ENCODE measurements at places on chromosomes 5 and 9.

- peak; percentile 39 for DNase-seq
These were observed 130.6 kb downstream of the TENT4A start for GRCh38 chr5:6843821-6844220.

- no peak for DNase-seq
These were observed 4.8 kb upstream of the CHSY3 start for GRCh38 chr5:129899454-129899853.

DNA sequence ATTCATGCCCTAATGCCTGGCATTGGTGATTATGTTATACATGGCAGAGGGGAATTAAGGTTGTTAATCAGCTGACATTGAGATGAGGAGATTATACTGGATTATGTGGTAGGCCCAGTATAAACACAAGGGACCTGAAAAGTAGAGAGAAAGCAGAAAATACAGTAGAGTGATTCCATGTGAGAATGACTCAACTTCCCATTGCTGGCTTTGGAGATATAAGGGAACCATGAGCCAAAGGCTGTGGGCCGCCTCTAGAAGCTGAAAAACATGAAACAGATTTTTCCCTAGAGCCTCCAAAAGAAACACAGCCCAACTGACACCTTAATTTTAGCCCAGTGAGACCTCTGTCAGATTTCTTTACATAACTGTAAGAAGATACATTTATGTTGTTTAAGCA is 65.0 kb upstream of the CTXN3 start:
- DNase-seq, result no peak

DNA sequence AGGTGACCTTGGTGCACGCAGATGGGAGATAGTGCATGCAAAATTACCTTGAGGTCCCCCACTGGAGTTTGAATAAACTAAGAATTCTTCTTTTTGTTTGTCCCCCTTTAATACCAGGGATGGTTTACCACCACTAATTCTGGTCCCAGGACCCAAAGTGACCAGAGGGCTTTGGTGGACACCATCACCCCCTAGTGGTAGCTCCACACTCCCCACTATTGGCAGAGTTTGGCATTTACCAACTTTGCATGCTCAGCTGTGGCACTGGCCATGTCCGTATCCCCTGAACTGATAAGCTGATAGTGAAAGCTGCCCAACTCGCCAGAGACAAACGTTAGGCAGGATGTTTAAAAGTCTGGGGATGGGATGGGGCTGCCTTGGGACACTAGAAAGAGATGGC is 3.3 kb downstream of the ASTN2 start:
- peak; percentile 74 for DNase-seq

- no peak for DNase-seq
These were observed 31.1 kb downstream of the FGD3 start for GRCh38 chr9:92978345-92978875.

DNA sequence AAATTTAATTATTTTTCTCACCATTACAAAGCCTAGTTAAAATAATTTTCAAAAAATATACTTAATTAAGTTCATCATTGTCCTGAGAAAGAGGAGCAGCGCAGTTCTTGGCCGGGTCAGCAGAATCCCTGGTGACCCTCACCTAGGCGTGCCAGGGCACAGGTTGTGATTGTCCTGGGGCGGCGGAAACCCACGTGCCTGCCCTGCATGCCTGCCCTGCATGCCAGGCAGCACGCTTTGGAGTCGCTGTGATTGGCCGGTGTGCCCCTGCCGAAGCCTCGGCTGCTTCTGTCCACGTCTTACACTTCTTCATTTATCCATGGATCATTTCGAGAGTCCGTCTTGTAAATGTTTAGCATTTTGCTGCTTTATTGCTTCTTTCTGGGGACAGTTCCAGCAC is 25.6 kb downstream of the SLC12A2 start:
- DNase-seq, result peak; percentile 28

GRCh38 chr5:58929726-58930125 is 346.9 kb downstream of the RAB3C start:
- DNase-seq, result no peak

DNA sequence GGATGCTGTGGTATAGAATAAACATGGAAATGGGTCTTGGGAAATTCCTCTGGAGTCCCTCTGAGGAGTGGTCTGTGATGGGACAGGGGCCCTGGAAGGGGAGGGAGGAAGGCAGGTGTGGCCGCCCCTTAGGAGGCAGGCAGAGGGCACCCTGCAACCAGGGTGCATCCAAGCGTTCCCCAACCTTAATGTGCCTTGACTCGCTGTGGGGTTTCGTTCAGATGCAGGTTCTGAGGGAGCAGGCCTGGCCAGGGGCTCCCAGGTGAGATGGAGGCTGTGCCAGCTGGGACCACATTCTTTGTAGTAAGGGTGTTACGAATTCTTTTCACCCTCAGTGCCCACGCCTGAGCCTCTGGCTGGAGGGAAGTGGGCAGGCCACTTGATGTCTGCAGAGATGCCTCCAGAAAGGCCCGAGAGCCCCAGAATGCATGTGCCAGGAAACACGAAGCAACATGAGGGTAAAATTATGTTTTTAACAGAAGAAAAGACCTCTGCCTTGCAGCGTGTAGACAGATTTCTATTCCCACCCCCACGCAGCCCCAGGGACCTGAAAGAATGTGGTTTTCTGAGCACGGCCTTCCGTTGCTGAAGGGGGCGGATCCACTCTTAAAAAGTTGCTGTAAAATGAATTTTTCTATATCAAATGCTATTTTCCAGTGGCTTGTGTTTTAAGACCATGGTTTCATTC is 150.4 kb upstream of the IER5L start:
- no peak for DNase-seq

DNA sequence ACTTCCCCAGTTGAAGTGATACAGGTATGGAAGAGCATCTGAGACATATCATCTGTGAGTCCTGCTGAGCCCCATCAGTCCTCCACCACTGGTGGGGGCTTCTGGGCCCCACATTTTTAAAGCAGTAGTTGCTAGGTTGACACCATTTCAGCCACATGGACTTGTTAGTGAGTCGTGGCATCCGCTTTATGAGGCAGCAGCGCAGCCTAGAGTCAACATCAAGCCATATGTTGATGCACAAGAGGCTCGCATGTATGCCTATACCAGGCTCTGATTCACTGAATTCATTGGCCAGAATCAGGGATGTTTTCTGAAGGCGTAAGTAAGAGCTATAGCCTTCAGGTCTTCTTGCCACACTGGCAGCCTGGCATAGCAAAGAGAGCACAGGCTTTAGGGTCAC is 26.8 kb downstream of the ZNF346 start:
- DNase-seq, result no peak

- no peak for DNase-seq
These were observed 271.1 kb upstream of the MVB12B start for GRCh38 chr9:126055381-126055985.

- DNase-seq, result no peak
These were observed 75.9 kb downstream of the LMNB1 start for GRCh38 chr5:126852841-126853271.

GRCh38 chr5:14202462-14202861 is 59.3 kb downstream of the TRIO start:
- DNase-seq, result no peak

- no peak for DNase-seq
These were observed 53.5 kb downstream of the RGS3 start for GRCh38 chr9:113516840-113517577.

- no peak for DNase-seq
These were observed 1.1 kb downstream of the SPATA31D1 start for GRCh38 chr9:81989700-81990099.

- no peak for DNase-seq
These were observed 216.9 kb upstream of the FBXL7 start for GRCh38 chr5:15283076-15283475.

- DNase-seq, result no peak
These were observed 154.5 kb upstream of the APC start for GRCh38 chr5:112583166-112583565.

DNA sequence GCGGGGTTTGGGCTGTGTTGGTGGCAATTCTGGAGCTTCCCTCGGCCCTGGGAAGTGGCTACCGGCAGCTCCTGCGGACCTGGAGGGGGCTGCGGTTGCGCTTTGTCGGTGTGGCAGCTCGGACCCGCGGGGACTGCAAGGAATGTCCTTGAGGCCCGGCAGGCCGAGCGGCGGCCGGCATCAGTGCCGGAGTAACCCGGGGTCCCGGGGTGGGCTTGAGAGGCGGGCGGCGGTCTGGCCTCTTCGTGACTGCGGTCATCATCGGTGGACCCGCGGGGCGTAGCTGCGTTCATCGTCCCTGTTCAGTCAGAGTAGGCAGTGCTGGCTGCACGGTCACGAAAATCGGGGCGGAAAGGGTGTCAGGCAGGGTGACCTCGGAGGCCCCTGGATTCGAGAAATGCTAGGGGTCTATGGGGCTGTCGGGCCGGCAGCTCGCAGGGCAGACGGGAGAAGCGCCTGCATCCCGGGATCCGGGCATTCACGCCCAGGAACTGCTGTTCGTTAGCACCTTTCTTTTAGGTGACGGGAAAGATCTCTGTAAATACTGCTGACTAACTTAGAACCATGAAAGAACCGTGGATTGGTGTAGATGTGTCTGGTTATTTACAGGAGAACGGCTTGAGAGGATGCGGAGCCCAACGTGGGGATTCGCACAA is 474 bp downstream of the HMGCR start:
- DNase-seq, result peak; percentile 39

GRCh38 chr5:126745259-126745992 is 31.5 kb upstream of the LMNB1 start:
- no peak for DNase-seq

- no peak for DNase-seq
These were observed 262.7 kb upstream of the KLF9 start for GRCh38 chr9:70677055-70677735.

DNA sequence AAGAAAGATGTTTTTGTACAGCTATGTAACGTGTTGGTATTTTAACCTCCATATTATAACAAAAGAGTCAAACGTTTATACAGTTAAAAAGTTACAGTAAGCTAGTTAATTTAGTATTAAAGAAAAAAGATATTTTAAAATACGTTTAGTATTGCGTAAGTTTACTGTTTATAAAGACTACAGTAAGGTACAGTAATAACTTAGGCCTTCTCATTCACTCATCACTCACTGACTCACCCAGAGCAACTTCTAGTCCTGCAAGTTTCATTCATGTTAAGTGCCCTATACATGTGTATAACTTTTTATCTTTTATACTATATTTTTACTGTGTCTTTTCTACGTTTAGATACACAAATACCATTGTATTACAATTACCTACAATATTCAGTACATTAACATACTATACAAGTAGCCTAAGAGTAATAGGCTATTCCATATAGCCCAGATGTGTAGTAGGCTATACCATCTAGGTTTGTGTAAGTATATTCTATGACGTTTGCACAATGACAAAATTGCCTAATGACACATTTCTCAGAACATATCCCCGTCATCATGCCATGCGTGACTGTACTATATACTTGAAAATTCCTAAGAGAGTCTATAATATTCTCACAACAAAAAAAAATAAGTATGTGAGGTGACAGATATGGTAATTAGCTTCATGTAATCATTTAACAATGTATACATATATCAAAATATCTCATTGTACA is 33.8 kb downstream of the ERP44 start:
- DNase-seq, result no peak

DNA sequence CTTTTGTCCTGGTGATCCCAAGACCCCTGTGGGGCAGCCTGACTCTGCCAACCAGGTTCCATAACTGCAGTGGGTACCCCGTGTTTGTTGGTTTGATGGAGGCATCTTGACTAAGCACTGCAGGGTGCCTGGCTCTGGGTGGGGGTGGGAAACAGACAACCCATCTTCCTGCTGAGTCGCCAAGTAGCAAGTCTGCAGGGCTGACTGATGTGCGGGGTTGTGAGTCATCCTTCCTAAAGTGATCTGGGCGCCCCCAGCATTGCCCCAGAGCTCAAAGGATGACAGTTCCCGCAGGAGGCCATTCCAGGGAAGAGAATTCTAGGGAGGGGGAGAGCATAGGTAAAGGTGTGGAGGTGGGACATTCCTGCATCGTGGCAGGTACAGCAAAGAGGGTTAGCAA is 23.5 kb downstream of the DAB2IP start:
- no peak for DNase-seq

DNA sequence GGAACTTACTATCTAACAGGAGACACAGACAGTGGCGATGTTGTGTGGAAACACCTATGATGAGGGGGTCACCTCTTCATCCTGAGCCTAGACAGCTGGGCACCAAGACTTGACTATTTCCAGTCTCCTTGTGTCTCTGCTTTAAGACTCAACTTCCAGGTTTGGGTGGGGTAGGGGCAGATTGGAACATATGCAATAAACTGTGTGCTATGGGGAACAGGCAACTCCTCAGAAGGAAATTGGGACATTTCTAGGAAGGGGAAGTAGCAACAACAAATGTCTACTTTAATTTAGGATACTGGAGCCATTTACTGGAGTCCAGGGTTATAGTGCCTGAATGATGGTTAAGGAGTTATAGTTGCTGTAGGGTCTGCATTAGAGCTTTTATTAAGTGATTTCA is 57.3 kb downstream of the FGF18 start:
- no peak for DNase-seq

DNA sequence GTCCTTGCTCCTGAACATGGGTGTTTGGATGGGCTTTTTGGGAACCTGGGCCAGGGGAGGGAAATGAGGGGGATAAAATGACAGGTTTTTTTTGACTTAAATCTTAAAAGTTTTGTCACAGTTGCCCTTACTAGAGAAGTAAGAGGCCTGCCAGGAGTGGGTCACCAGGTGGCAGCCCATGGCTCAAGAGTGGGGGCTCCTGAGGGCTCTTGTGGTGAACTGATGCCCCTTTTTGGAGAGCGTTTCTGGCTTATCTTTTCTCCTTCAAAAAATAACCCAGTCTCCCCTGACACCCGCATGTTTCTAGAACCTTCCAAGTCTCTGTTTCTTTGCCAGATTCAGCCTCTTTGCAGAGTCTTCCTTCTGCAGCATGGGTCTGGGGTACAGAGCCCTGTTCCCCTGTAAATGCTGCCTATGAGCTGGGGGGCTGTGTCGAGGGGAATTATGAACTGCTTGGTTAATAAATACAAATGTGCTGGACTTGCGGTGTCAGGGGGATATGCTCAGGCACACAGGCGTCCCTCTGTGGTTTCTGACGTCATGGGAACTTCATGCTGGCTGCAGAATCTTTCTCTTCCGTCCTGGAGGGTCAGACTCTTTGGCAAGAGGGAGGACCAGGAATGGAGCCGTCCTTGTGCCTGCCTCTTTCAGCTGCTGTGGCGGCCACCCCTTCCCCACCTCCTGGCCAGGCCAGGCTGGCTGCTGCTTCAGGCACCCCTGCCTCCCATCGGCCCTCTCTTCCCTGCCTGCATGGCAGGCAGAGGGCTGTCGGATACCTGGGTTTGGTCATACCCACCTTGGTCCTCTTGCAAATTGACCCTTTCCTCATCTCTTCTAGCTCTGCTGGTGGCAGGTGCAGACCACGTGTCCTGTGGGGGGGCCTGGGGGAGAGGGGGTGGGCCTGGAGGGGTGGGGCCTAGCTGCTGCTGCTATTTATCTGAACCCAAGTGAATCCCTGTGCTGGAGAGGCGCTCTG is 30.1 kb downstream of the PTPA start:
- DNase-seq, result peak; percentile 54

GRCh38 chr5:142143878-142144277 is 35.3 kb downstream of the NDFIP1 start:
- peak; percentile 50 for DNase-seq

All from cerebellar cortex (tissue), 1 donor.